ENCODE measurements at places on chromosomes 13 and 19. TPM values are rescaled to one million over a fixed set of nuclear protein-coding genes. Genes with fewer than 3 reads are reported as not detected.

DNA sequence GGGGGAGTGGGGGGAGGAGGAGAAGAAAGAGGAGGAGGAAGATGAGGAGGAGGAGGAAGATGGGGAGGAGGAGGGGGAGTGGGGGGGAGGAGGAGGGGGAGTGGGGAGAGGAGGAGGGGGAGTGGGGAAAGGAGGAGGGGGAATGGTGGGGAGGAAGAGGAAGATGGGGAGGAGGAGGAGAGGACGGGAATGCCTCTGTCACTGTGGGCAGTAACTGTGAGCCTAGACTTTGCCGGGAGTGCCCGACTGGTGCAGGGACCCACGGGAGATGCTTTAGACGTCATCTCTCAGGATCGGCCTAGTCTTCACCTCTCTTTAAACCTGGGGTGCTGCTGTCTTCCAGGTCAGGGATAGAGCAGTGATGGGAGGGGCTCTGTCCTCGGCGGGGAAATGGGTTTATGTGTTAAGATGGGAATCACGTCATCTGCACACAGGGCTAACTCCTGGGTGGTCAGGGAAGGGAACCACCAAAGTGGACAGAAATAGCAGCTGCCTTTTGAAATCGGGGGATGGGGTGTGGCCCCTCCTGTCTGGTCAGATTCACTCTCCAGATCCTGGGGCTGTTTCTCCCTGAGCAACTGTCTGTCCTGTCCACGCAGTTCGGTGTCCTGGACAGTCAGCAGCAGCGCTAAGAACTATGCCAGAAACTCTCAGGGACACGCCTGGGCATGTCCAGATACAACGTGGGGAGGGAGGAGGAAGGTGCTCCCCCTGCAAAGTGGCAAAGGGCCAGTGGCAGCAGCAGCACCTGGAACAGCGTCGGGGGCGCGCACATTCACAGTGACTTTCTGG, 26.9 kb downstream of the GAS6 start:
- DNase-seq = peak; percentile 44

GRCh38 chr19:50309396-50310125, 19.6 kb downstream of the KCNC3 start:
- no peak for DNase-seq

Gene GRIN2D
- 2.5 TPM for polyA plus RNA-seq

GRCh38 chr19:4571305-4571917, 11.9 kb upstream of the SEMA6B start:
- DNase-seq = peak; percentile 71

GRCh38 chr13:18998389-18998788, 183.2 kb downstream of the TUBA3C start:
- DNase-seq = no peak

DNA sequence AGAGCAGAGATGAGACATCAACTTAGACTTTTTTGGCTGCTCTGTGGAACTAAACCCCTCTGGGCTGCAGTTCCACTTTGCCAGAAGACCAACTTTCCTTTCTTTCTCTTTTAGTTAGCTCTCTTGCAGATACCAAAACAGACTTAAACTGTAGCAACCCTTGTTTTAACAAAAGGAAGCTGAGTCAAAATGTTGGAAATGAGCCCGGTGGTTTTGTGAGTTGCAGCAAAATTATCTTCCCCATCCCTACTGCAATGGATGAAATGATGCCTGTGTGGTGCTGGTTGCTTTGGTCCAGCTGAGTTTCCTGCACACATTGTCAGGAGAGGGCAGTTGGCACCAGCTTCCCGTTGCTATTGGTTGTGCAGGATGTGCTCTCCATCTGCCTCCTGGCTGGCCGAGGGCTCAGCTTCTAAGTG, 115.3 kb downstream of the LRCH1 start:
- DNase-seq = peak; percentile 80

DNA sequence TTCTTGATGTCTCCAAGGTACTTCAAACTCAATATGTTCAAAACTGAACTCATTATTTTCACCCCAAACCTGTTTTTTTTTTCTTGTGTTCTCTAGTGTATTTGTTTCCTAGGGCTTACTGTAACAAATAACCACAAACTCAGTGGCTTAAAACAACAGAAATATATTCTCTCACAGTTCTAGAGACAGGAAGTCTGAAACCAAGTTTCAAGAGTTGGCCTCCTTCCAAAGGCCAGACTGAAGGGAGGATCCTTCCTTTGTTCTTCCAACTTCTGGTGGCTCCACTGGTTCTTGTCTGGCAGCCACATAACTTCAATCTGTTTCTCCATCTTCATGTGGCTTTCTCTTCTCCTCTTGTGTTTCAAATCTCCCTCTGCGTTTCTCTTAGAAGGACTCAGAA, 62.0 kb upstream of the PDCD5 start:
- DNase-seq = no peak

- DNase-seq = peak; percentile 7
These were observed 162.1 kb upstream of the TMTC4 start for GRCh38 chr13:100836711-100837110.

- DNase-seq = no peak
These were observed 38.8 kb downstream of the SHISA2 start for GRCh38 chr13:26012995-26013394.

GRCh38 chr19:16222806-16223205, 25.1 kb downstream of the AP1M1 start:
- no peak for DNase-seq

DNA sequence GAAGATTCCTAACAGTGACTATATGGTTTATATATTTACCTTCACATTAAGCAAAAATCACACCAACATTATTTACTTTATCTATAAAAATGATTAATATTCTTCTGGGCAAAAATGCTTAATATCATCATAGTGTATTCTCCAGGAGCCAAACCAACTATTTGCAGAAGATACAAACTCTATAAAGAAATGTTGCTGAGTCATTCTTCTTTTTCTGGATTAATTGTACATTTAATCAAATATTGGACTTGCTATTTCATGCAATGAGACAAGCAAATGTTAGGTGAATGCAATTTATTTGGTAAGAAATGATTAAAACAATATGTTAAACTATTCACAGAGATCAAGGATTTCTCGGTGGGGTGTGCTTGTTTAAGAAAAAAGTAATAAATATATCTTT, 1075.8 kb downstream of the PCDH9 start:
- DNase-seq = no peak

DNA sequence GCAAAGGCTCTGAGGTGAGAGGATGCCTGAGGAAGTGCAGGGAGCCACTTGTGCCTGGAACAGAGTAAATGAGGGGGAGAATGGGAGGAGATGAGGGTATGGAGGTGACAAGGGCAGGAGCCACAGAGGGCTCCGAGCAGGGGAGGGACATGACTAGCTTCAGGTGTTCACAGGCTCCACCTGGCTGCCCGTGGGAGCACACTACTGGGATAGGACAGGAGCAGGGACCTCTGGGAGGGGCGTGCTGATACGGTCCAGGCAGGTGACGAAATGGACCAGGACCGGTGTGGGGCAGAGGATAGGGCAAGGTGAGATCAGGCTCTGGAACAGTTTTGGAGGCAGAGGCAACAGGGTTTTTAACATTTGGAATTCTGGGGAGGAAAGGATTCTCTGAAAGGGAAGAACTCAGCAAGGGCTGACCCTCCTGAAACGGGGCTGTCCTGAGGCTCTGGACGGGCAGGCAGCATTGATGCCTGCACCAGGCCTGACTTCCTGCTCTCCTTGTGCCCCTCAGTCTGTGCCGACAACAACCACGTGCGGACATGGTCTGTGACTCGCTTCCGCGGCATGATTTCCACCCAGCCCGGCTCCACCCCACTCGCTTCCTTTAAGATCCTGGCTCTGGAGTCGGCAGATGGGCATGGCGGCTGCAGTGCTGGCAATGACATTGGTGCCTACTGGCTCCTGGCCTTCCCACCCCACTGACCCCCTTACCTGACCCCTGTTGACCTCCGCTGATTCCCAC, 11.6 kb downstream of the SHKBP1 start:
- no peak for DNase-seq

Gene SPRED3
- 0.38 TPM for polyA plus RNA-seq

DNA sequence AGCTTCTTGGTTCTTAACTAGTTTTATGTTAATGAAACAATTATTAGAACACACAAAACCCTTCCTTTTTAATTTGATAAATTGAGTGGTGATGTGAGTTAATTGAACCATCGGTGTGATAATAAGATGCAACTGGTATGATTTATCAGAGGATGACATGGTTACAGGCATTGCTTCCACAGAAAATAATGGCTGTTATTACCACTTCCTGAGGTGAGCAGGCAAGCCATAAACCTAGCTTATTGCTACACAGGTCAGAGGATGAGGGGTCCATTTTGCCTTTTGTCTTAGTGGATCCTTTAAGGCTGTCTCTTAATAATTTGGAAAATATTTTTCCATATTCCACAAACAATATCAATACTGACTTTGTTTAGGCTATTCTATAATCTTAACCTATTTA, 226.6 kb upstream of the EDNRB start:
- no peak for DNase-seq

- DNase-seq = no peak
These were observed 452 bp downstream of the PIAS4 start for GRCh38 chr19:4007836-4008539.

DNA sequence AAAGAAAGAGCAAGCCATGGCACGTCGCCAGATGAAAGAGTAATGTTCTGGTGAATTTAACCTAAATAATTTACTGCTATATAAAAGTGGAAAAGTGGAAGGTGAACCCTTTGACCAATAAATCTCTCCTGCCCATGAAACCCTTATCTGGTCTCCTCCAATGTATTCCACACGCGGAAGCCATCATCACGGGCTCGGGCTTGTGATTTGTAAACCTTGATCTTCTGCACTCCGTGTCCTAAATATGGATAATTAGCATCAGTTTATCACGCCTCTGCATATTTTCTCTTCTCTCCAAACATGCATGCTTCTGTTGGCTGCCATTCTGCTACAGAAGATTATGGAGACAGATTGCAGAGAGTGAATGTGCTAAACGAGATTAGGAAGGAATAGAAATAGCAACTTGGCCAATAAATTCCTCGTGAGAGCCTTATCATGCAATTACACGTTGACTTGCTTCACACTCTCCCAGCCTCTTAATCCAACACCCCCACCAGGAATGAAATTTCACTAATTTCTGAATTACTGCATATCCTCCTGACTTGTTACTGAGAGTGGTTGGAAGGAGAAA, 34.5 kb downstream of the SOX1 start:
- no peak for DNase-seq

DNA sequence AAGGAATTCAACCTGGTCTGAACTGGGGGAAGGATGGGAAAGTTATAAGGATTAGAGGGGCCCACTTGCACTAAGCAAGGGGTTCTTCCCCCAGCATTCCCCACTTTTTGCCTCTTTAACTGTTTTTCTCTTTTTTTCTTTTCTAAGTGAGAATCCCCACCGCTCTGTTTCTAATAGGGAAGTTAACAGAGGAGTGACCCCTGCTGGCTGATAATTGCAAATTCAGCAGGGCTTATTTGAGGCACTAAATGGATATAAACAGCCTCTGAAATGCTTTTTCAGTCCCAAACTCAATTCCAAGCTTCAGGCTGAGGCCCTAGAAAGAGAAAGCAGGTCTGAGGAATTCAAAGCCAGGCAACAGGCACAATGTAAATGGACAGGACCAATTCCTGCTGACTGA, 38.2 kb upstream of the CEACAM21 start:
- no peak for DNase-seq

DNA sequence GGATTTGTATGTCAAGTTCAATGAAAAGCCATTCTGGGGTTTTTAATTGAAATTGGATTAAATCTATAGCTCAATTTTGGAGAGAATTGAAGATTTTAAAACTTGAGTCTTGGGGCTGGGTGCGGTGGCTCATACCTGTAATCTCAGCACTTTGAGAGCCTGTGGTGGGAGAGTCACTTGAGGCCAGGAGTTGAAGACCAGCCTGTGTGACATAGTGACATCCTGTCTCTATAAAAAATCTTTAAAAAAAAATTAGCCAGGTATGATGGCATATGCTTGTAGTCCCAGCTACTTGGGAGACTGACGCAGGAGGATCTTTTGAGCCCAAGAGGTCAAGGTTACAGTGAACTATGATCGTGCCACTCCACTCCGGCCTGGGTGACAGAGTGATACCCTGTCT, 41.2 kb downstream of the VAV1 start:
- DNase-seq = no peak

DNA sequence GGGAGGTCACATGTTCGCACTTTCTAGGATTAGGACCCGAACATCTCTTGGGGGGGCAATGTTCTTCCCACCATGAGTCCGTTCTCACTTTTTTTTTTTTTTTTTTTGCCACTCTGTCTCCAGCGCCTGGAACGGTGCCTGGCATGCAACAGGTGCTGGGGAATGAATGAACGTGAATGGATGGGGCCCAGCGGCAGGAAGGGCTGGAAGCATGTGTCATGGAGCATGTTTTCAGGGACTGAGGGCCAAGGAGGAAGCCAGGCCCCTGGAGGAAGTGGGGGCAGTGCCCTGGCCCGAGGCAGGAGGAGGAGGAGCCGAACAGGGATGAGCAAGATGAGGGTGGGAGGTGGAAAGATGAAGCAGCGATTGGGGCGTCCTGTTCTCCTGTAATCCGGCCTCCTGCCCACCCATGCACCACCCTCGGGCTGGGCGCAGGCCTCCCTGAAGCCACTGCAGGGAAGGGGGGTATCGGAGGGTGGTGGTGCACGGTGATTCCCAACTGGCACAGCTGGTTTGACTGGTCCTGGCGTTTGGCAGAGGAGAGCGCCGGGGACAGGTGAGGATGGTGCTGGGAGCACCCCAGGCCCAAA, 8.8 kb upstream of the SULT2B1 start:
- DNase-seq = no peak

Gene TSKS
- 0.99 TPM for polyA plus RNA-seq

Gene ERICH4
- not detected for polyA plus RNA-seq

Gene NEK5
- 1.1 TPM for polyA plus RNA-seq

DNA sequence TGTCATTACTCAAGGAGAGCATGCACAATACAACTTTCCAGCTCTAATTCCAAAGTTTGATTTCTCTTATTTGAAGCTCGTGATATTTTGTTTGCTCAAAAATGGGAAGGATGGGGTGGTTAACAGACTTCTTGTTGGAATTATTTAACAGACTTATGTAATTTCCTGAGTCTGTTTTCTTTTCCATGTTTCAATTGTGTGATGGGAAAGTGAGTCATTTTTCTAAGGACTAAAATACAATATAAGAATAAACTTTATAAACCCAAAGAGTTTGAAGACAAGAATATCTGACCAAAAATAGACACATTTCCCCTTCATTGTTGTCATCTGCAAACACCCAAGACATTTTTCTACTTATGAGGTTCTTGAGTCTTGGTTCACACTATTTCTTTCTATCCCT, 211.8 kb upstream of the SLITRK5 start:
- DNase-seq = no peak

Data from muscle of back (tissue), 13 donors.